ENCODE measurements at places on chromosomes 1 and 21. TPM values are rescaled to one million over a fixed set of nuclear protein-coding genes. Genes with fewer than 3 reads are reported as not detected.

Gene PAFAH2
- 16.4 TPM for polyA plus RNA-seq

Gene GNPAT
- 23.3 TPM for polyA plus RNA-seq

Gene TFF1
- not detected for polyA plus RNA-seq

Gene CHRM3
- 0.63 TPM for polyA plus RNA-seq

Gene RAB42
- not detected for polyA plus RNA-seq

- no peak for DNase-seq
- H3K27ac ChIP-seq, result no peak overlapping the region
- no peaks in the 10 kb centered on the region for H3K27me3 ChIP-seq
- H3K4me1 ChIP-seq, result peaks cover 2% of the 10 kb centered on the region
- no peak overlapping the region for H3K4me3 ChIP-seq
Observed at GRCh38 chr1:222923506-222923905, 108.7 kb downstream of the DISP1 start.

DNA sequence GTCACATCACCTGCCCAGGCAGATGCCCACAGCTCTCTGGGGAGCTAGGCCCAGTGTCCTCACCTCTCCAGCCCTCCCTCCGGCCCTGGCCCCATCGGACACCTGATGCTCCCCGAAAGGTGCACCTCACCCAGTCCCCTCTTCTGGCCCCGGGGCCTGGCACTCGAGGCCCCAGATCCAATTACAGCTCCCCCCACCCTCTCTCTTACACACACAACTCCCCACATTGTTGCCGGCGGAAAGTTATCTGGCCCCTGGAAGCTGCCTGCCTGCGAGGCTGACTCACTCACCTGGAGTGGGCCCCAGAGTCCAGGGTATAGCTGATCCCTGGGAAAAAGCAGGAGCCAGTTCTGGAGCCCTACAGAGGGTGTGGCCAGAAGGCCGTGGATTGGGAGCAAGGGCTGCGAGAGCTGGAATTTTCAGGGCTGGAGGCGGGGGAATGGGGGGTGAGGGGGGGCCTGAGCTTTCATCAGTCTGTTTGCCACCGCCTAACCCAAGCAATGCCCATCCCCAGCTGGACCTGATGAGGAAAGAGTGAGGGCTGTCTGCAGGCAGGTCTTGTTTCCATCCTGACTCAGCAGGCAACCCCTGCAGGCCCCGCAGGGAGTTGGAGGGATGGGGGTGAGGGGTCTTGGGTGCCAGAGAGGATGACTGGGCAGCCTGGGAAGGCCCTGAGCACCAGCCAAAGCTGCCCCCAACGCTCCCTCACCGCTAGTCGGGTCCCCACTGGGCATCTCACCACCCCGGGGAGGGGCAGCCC, 948 bp downstream of the FBXO2 start:
- peaks cover 12% of the 10 kb centered on the region for H3K4me1 ChIP-seq
- H3K27ac ChIP-seq, result peak overlapping the region; percentile 61
- DNase-seq, result no peak
- H3K4me3 ChIP-seq, result peak overlapping the region; percentile 64
- no peaks in the 10 kb centered on the region for H3K27me3 ChIP-seq

DNA sequence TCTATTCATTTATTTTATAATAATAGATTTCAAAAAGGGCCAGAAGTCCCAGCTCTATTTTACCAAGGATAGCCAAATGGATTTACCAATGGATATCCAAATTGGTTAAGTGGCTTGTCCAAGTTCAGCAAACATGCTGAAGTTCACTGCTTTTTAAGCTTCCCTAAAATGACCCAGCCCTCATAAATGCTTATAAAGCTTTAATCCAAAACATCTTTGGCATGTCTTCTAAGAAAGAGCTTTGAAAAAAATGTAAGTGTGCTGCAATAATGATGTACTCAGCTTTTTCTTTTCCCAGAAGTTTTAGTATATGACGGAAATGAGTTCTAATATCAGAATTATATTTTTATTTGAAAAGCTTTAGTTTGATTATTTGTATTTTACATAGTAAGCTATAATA, 451.5 kb upstream of the ADAMTS5 start:
- no peaks in the 10 kb centered on the region for H3K36me3 ChIP-seq
- no peaks in the 10 kb centered on the region for H3K4me1 ChIP-seq
- no peaks in the 10 kb centered on the region for H3K27me3 ChIP-seq
- no peak overlapping the region for H3K27ac ChIP-seq

DNA sequence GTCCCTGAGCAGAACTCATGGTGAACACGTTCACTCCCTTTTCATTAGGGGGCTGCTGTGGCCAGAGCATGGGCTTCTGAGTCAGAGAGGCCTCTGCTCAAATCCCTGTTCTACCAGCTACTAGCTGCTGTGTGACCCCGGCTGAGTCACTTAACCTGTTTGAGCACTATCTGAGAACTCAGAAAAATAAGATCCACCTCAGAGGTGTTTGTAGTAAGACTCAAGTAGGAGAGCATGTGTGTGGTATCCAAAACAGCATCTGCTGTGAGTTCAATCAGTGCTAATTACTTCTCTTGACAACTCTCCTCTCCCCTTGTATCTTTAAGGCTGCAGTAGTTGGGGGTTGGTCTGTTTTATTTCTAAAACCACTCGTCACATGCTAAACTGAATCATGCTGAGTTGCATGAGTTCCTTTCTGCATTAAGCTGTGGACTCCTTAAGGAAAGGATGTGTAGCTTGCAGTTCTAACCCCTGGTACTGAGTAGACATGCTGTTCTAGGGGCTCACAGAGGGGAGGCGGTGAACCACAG, 39.7 kb upstream of the JUN start:
- no peak for DNase-seq
- no peaks in the 10 kb centered on the region for H3K4me1 ChIP-seq
- no peaks in the 10 kb centered on the region for H3K27me3 ChIP-seq
- no peak overlapping the region for H3K4me3 ChIP-seq

DNA sequence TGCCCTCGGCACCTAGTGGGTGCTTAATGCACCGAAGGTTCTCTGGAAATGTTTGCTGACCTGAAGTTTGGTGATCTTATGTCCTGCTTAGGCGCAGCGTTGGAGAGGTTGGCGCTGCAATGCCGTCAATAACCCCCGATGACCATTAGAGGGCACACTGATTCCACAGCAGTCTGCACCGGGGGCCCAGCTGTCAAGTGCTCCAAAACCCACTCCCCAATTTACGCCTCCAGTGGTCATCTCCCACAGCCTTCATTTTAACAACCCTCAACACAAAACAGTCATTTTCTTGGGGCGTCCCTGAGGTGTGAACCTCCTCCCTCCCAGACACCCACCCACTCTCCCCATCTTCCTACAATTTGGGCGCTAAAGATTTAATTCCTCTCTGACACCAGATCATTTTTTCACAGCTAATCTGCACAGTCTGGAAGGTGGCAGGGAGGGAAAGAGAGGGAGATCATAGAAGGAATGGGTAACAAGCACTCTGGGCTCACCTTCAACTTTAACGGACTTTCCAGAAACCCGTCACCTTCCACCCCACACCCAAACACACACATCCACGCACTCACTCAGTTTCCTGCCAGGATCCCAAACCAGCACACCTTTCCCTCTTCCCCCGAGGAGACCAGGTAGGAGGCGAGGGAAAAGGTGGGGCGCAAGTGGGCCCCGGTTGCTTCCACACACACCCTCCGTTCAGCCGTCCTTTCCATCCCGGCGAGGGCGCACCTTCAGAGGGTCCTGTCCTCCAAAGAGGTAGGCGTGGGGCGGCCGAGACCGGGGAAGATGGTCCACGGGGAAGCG, 570 bp upstream of the NPR1 start:
- peak overlapping the region; percentile 20 for H3K27ac ChIP-seq
- H3K4me1 ChIP-seq, result peaks cover 28% of the 10 kb centered on the region
- H3K27me3 ChIP-seq, result peaks cover 31% of the 10 kb centered on the region

GRCh38 chr1:24932725-24933294, 2.7 kb upstream of the RUNX3 start:
- no peak overlapping the region for H3K27ac ChIP-seq
- peaks cover 20% of the 10 kb centered on the region for H3K4me1 ChIP-seq
- DNase-seq, result no peak
- peaks cover 6% of the 10 kb centered on the region for H3K36me3 ChIP-seq
- peak overlapping the region; percentile 58 for H3K4me3 ChIP-seq

DNA sequence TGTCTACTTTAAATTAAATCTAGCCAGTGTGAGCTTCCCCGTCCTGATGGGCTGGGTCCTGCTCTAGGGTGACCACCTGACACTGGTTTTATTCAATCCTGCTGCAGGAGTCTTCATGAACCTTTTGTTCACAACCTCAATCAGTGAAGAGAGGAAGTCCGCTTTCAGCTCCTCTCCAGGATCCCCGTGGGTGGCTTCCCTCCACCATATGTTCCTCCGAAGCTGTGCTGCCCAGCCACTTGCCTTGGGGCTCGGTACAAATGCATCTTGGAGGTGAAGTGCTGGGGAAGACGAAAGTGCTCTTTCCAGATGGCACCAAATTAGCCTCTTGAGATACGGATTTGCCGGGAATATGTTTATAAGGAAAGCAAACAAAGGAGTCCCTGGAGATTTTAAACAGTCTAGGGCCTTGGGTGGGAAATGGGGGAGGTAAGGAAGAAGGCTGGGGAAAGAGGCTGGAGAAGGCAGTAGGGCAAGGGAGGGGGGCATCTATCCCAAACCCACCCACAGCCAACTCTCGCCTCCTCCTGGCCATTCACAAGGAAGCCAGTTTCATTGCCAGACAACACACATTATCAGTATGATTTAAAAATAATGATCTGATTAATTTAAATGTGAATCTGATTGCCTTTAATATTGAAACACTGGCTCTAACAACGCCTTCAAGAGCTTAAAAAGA, 430.8 kb downstream of the DISC1 start:
- no peak overlapping the region for H3K27ac ChIP-seq
- no peaks in the 10 kb centered on the region for H3K27me3 ChIP-seq
- no peaks in the 10 kb centered on the region for H3K36me3 ChIP-seq
- no peak overlapping the region for H3K4me3 ChIP-seq

DNA sequence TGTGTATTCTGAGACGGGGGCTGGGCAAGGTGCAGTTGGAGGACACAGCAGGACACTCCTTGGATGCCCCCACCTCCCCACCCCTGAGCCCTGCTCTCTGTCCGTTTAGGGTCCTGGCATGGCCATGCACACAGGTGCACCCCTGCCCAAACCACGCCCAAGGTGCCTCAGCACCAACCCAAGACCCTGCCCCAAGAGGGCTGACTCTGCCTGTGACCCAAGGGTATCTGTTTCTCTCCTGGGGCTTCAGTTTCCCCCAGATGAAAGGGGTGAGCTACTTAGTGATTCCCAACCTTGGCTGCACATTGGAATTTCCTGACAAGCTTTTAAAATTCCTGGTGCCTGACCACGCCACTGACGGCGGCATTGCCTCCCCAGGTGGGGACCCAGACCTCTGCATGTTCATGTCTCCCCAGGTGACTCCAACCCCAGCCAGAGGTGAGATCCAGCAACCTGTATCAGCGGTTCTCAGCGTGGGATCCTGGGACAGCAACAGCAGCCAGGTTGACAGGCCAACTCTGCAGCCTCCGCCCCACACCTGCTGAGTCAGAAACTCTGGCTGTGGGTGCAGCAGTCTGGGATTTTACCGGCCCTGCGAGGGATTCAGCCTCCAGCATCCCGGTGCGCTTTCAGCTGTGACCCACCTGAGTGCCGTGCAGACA, 483.4 kb downstream of the NPHP4 start:
- DNase-seq, result no peak
- H3K36me3 ChIP-seq, result no peaks in the 10 kb centered on the region
- H3K27ac ChIP-seq, result no peak overlapping the region
- peaks cover 2% of the 10 kb centered on the region for H3K27me3 ChIP-seq
- H3K4me1 ChIP-seq, result peaks cover 3% of the 10 kb centered on the region

DNA sequence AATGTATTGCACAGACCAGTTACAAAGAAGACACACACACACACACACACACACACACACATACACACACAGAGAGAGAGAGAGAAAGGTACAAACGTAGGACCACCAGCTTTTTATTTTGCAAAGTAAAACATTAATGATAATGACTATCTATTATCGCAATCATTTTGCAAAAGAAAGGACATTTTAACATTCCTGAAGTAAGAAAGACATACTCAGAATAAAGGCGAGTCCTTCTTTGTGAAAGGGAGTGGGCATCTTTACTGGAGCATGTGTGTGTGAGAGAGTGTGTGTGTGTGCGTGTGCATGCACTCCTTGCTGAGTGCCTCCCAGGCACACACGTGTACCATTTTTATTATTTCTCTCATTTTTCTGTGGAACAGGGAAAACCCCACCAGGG, 28.4 kb downstream of the PPFIA4 start:
- no peak for DNase-seq
- H3K27me3 ChIP-seq, result no peaks in the 10 kb centered on the region
- peaks cover 6% of the 10 kb centered on the region for H3K4me1 ChIP-seq
- H3K4me3 ChIP-seq, result no peak overlapping the region
- no peak overlapping the region for H3K27ac ChIP-seq

- no peak for DNase-seq
- H3K4me1 ChIP-seq, result no peaks in the 10 kb centered on the region
Observed at GRCh38 chr1:215146240-215146975, 63.9 kb downstream of the KCNK2 start.

Data from naive thymus-derived CD8-positive, alpha-beta T cell (primary cell).